GM13976 (cell line): ENCODE measurements at places on chromosomes 2 and 18.
A peak's percentile ranks its signal among the peaks of the same experiment; 100 is the strongest.

DNA sequence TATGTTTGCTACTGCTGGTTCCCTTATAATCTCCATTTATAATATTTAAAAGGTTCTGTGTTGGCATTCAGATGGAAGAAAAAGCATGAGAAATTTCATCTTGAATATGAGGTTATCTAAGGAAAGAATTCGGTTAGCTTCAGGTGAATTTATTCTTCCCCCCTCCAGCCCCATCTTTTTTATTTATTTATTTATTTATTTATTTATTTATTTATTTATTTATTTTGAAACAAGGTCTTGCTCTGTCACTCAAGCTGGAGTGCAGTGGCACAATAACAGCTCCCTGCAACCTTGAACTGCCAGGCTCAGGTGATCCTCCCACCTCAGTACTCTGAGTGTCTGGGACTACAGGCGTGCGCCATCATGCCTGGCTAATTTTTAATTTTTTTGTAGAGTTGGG is 95.5 kb upstream of the VWC2L start:
- no peak for DNase-seq

- no peak for DNase-seq
Measured at GRCh38 chr2:43274055-43274454, 47.6 kb upstream of the ZFP36L2 start.

DNA sequence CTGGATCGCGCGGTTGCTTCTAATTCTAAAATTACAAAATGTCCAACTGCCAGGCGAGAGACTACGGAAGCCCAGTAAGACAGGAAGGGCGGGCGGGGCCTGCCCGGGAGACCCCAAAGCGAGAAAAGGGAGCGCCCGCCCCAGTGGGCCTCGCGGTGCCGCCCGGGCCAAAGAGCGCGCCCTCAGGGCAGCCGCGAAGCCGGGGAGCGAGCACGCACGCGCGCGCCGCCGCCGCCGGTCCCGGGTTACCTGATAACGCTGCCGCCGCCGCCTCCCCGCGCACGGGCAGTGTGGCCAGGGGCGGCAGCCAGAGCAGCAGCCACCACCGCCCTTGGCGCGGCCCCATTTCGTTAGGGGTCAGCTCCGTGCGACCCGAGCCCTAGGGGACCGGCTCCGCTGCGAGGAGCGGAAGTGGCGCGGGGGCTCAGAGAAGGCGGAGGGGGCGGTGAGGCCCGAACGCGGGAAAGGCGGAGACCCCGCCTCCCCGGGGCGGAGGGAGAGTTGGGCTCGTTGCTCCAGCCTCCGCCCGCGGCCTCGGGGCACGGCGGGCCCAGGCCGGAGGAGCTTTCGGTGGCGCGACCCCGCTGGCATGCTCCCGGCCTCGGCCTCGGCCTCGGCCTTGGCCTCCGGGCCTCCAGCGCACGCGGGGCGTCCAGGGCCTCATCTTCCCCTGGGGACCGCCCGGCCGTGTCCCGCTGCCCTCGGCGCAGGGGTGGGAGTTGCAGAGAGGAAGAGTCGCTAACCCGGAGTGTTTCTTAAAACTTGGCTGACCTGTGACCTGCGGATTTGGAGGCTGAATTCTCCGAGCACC is at the start of gene NEMP2:
NEMP2 (minus strand) TSS at position 413 of the 811 bp plus-strand sequence; CDS start at position 346, 67 bp downstream.
- peak; percentile 88 for DNase-seq

GRCh38 chr18:39500306-39500705 is 1934.7 kb upstream of the CELF4 start:
- no peak for DNase-seq

- no peak for DNase-seq
Measured at GRCh38 chr2:9174771-9175437, 31.7 kb upstream of the ASAP2 start.

DNA sequence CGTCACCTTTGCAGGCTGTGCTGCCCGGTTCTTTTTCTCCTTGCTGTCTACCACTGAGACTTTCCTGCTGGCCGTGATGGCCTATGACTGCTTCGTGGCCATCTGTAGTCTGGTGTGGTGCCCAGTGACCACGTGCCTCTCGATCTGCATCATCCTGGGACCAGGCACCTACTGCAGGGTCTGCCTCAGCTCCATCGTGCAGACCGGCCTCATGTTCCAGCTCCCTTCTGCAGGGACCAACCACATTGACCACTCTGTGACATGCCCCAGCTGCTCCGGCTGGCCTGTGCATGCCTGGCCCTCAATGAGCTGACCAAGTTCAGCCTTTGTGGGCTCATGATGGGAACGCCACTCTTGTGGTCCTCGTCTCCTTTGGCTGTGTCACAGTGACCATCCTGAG is 26.7 kb downstream of the COPS9 start:
- no peak for DNase-seq

GRCh38 chr18:50687491-50687890 is 127.6 kb downstream of the MAPK4 start:
- no peak for DNase-seq
